H4 (cell line): ENCODE measurements at places on chromosomes 16 and 17. TPM values are rescaled to one million over a fixed set of nuclear protein-coding genes. Genes with fewer than 3 reads are reported as not detected.

- no peak for DNase-seq
Measured at GRCh38 chr16:82135844-82136243, 34.2 kb downstream of the MPHOSPH6 start.

- no peak for DNase-seq
Measured at GRCh38 chr16:23286131-23286532, 16.0 kb upstream of the SCNN1B start.

- DNase-seq: peak; percentile 91
Measured at GRCh38 chr17:22310717-22311686, 618.7 kb downstream of the KCNJ18 start.

DNA sequence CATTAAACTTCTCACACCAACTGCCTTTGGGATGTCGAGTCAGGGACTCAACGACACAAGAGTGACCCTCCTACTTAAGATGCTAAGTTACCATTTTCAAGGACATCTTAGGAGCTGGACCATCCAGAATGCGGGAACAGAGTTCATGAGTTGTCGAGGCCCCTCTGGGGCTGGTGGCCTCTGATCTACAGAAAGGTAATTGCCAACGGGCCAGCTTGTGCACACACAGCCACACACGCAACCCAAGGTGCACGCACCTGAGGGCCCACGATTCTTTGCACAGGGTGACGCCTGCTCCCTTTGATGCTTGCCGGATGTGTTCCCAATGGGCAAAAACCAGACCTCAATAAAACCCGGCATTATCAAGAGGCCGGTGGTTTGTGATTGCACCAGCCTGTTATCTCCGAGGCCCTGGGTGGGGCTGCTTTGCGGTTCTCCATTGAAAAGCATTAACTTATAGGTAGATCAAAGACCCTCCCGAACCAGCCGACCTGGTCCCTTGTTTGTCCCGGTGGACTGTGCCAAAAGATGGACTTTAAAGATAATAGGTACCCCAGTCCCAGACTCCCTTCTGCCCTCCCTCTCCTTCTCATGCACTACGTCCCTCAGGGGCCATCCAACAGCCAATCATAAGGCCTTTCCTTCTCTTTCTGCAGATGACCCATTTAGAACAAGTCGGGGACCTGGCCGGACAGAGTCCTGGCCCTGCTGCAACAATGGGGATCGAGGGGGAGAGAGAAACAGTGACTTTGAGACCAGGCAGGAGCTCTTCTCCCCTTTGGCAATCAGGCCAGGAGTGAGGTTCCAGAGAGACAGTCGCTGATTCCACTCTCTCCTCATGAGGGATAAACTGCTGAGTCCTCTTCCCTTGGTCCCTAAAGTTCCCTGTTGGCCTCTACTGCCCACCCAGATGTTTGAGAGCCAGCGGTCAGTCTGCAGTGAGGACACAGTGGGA, 292.5 kb downstream of the SOX9 start:
- no peak for DNase-seq

GRCh38 chr17:80938556-80938955, 53.1 kb upstream of the CHMP6 start:
- DNase-seq: no peak

Gene ABCA6
- total RNA-seq: 1.2 TPM in 1 of 2 replicates, not detected in the other

Gene CDRT15L2
- total RNA-seq: not detected in 2 replicates

Gene EARS2
- total RNA-seq: 22.1 and 28.0 TPM in 2 replicates
